NCI-H1105 (cell line): ENCODE measurements at places on chromosomes 11 and 22.

GRCh38 chr11:114816791-114817190 lies 138.5 kb downstream of the NXPE2 start:
- DNase-seq = no peak

DNA sequence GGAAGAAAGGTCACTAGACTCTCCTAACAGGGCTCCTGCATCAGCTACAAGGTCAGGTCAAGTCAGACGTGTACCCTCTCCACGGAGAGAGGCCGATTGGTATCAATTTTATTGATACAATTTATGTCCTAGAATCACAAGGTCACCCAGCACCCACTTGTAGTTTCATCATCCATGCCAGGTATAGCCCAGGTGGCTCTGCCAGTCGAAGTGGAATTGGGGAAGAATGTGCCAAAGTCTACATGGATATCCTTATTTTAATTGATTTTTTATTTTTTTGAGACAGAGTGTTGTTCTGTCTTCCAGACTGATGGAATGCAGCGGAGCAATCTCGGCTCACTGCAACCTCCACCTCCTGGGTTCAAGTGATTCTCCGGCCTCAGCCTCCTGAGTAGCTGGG lies 334.1 kb downstream of the SHANK2 start:
- DNase-seq = no peak

DNA sequence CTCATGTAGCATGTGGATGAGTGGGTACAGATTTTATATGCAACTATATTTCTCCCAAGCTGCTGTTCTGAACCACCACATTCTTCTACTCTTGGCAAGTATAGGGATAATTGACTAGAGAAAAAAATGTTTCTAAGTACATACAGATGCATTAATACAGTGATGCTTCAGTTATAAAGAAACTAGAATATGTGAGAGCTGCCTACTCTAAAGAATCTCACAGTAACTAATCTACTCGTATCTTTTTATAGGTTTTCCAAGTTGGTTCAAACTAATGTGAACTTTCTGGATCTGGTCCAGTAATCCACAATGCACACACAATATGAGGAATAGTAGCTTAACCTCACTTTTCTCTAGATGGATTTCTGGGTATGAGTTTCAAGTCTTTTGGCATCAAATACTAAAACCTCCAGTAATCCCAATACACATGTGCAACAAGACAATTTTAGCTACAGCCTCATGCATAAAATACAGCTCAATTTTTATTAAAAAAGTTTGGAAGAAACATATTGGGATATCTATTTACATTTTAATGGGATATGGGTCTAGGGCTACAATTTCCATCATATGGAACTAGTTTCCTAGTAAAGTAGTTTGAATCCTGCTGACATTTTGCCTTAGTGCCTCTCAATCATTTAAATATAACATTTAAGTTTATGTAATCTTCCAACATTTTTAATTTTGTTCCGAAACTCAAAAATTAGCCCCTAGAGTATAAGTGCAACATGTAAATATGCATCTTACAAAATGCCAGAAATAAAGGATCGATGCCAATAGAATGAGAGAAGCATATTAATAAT lies 2209.7 kb downstream of the LRRC4C start:
- no peak for DNase-seq

GRCh38 chr11:45106440-45106839 lies 40.0 kb upstream of the PRDM11 start:
- DNase-seq = no peak

GRCh38 chr22:20756846-20757245 lies 17.1 kb upstream of the SERPIND1 start:
- no peak for DNase-seq

GRCh38 chr11:60821827-60822599 lies 19.9 kb upstream of the CCDC86 start:
- DNase-seq = no peak

- no peak for DNase-seq
These were observed 399.2 kb upstream of the NARS2 start for GRCh38 chr11:78973876-78974275.

DNA sequence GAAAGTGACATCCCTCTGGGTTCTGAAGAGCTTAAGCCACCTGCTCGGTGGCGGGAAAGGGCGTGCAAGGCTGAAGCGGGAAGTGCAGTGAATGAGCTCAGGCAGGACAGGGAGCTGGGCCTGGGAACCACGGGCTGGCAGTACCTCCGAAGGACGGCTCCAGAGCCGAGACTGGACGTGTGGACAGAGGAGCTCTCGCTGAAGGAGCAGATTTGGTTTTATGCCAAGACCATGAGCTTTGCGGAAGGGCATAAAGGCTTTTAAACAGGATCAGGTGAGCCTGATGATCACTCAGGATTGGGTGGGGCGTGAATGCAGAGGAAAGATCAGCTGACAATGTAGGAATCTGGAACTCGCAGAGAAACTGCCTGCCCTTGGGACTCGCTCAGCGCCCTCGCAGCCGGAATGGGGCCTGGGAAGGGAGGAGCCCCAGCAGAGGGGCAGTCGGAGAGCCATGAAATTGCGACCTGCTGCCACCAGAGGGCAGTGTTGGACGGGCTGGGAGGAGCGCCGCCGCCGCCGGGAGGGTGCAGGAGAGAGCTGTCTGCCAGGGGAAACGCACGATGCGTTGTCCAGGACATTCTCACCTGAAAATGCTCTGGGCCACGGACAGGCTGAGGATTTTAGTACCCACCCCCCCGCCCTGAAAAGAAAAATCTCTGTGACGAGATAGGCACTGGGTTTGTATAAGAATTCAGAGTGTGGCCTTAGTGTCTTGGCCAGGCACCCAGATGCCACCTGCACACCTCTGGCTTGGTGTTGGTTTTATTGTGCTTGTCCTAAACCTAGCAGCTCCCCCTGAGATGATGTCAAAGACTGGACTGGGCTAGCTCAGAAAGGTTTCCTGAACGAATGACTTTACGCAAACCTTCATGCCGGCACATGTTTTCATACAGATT lies 324.4 kb downstream of the NTM start:
- DNase-seq = peak; percentile 83

- DNase-seq = no peak
These were observed 30.4 kb downstream of the KIF18A start for GRCh38 chr11:28077521-28077920.

GRCh38 chr11:19378814-19379213 lies 138.1 kb upstream of the E2F8 start:
- no peak for DNase-seq

DNA sequence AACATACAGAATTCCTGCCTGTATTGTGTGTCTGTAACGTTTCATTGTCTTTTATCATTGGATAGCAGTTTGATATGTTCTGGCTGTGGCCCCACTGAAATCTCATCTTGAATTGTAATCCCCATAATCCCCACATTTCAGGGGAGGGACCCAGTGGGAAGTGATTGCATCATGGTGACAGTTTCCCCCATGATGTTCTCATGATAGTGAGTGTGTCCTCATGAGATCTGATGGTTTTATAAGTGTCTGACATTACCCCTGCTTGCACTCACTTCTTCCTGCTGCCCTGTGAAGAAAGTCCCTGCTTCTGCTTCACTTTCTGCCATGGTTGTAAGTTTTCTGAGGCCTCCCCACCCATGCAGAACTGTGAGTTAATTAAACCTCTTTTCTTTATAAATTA lies 19.6 kb upstream of the MTMR2 start:
- DNase-seq = no peak

- DNase-seq = no peak
These were observed 33.9 kb downstream of the MMP20 start for GRCh38 chr11:102591160-102591718.

DNA sequence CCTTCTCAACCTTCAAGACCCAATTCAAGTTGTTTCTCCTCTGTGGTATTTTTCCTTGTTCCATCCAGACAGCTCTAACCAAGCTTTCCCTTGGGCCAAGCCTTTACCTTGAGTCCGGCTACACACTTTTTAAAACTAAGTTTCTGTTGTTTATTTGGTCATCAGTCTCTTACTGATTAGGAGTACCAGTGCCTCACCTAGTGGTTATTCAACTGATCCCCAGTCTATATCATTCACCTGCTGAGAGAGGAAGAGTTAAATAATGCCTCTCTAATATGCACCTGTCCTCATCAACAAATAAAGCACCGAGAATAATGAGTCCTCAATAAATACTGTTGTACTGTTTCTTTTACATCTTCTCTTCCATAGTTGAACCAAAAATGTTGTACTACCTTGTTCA lies 160.8 kb downstream of the MSANTD4 start:
- no peak for DNase-seq

- no peak for DNase-seq
These were observed 53.3 kb upstream of the CLDN5 start for GRCh38 chr22:19577422-19577966.

DNA sequence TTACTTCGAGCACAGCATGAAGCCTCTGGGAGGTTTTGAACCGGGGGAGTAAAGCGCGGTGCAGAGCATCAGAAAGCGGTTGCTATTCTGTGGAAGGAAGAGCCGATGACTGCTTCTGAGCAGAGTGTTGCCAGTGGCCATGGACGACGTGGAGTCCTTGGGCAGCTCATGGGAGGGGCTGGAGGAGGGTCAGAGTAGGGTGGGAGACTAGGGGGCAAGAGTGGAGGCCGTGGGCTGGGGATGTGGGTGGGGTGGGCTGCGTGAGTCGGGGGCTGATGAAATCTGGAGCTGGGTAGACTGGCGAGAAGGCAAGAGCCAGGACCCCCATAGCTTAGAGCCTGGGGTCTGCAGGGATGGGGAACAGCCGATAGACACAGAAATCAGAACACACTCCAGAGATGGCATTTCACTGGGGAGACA lies 40.2 kb downstream of the TBC1D22A start:
- no peak for DNase-seq

DNA sequence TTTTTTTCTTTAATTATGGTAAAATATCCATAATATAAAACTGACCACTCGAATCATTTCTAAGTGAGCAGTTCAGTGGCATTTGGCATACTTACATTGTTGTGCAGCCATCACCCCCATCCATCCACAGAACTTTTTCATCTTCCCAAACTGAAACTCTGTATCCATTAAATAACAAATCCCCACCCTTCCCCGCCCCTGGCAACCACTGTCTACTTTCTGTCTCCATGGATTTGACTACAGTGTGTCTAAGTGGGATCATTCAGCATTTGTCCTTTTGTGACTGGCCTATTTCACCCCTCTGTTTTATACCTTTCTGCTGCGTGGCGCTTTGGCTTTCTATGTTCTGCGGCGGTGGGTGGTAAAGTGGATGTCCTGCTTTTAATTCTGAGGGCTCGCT lies 49.1 kb downstream of the RTN4R start:
- no peak for DNase-seq

- no peak for DNase-seq
These were observed 5.2 kb upstream of the SMTN start for GRCh38 chr22:31075961-31076360.

GRCh38 chr11:116044941-116045340 lies 540.7 kb upstream of the CADM1 start:
- DNase-seq = no peak

- no peak for DNase-seq
These were observed 97.6 kb downstream of the SLC36A4 start for GRCh38 chr11:93100211-93100610.

DNA sequence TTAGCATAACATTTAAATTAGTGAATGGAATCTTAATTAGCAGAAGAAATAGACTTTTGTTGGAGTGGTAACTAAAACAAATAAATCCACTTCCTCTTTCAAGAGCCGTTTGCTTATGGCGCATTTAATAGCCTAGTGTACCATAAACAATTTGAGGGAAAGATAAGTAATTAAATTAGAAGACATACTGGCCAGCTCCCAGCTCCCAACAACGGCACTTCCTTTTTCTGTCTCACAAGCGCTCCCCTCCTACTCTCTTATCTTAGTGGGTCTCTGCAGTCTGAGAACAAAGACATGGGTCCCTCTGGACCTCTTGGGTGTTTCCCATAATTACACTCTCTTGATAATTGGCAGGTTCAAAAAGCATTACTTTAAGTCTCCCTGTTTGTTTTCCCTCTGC lies 146.0 kb downstream of the OPCML start:
- DNase-seq = peak; percentile 92

DNA sequence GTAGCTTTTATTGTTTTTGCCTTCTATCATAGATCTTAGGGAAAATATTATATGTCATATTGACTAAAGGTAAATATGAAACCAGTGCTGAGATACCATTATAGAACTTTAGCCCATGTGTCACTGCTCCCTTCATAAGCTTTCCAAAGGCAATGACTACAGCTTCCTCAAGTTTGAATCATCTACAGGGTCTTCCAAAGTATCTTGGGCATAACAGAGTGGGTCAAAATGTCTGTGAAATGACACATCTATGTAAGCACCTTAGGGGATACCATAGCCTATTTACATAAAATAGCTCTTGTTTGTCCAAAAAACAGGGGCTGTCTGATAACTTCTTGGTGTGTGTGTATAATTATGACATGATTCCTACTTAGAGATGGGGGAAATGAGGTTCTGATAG lies 52.5 kb downstream of the RELT start:
- DNase-seq = no peak

DNA sequence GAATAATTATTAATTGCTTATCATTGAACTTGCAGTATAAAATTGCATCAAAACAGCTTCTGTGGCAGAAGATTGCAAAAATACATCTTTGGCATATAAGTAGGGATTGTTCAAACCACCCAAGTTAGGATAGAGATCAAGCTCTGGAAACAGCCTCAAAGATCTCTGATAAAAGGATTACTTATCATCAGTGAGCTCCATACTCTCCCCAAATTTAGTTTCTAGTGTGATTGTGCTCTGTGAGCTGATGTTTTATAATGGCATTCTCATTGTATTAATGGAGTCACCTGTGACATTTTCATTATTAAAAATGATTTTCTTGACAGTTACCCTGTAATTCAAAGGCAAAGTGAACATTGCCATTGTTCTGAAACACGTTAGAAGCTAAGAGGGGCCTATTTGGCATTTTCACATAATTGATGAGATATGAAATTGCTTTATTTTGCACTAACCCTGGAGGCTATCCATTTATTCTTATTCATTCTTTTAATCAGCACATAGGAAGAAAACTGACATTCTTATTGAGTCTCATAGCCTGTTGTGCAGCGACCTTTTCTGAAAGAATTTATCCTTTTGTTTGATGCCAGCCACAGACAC lies 626.3 kb upstream of the ANO5 start:
- DNase-seq = no peak

DNA sequence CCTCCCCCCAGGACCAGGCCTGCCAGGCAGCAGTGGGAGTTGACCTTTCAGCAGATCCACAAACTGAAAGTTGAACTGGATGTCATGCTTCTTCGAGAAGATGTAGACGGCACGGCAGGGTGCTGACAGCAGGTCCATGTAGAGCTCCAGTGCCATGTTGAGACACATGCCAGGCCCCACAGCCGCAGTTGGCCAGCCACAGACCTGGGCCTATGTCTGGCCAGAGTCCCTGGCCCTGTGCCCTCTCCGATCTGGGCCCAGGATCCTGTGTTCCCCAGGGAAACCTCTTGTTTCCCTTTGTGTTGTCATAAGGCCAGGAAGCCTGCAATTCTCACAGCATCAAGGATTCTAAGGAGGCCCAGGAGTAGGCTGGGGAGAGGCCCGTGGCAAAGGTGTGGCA lies at the start of gene GSTT4:
TSS of gene GSTT4 (minus strand) at position 253 of the 400 bp plus-strand sequence. CDS start at position 156, 97 bp downstream.
- DNase-seq = no peak

GRCh38 chr11:22703040-22703439 lies 36.6 kb downstream of the GAS2 start:
- no peak for DNase-seq

GRCh38 chr11:44143987-44144909 lies 48.8 kb downstream of the EXT2 start:
- no peak for DNase-seq
